ENCODE measurements at places on chromosomes 12 and 14.
A peak's percentile ranks its signal among the peaks of the same experiment; 100 is the strongest.

GRCh38 chr12:60935981-60936761 is 1324.0 kb upstream of the USP15 start:
- no peak for DNase-seq

DNA sequence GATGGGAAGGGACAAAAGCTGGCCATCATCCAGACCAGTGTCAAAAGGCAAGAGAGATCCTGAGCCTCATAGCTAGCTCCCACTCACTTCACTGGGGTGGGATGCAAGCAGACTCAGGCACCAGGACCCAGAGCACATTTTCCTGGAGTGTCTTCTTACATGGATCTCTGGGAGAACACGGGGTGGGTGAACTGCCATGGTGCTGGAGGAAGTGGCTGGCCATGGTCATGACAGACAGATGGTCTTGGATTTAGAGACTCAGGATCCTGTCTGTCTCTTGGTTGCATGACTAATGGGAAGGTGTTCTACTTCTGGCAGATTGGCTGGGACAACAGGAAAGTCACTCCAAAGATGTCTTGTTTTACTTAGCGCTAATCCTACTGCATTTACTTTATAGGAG is 311.5 kb downstream of the ATP23 start:
- DNase-seq = no peak

DNA sequence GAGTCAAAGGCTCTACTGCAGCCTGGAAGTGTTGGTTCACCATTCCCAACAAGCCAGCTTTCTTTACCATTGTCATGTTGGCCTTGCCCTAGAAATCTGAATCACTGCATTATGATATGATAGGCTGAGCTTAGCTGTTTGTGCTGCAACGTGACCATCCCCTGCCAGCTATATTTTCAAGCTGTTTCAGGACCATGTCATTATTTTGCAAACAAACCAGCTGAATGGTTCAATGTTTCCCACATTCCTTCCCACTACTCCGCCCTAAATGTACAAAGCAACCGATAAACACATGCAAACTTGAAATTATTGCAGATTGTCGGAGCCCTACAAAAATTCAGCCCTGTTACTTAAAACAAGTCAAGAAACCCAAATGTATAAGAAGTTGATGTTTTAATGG is 136.1 kb downstream of the KICS2 start:
- DNase-seq = no peak

DNA sequence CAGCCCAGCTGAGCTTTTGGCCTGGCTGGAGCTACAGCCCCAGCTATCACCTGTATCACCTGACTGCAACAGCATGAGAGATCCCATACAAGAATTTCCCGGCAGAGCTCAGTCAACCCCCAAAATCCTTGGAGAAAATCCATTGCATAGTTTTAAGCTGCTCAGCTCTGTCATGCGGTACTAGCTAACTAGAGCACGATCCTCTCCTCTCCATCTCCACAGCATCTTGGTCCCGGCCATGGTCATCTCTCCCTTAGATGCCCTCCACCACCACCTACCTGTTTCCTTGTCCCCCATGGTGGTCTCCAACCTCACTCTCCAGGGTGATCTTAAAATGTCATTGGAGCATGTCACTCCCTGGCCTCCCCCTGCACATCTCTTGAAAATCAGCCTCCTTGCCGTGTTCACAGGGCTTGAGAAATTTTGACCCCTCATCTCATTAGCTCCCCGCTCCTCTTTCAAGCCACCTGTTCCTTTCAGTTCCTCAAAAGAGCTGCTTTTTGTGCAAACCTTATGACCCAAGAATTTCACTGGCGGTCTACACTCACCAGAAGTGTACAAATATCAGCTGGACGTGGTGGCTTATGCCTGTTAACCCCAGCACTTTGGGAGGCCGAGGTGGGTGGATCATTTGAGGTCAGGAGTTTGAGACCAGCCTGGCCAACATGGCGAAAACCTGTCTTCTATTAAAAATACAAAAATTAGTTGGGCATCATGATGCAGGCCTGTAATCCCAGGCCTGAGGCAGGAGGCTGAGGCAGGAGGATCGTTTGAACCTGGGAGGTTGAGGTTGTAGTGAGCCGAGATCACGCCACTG is 8.1 kb upstream of the CLMN start:
- DNase-seq = peak; percentile 47

GRCh38 chr12:3295646-3296408 is 195.2 kb upstream of the PRMT8 start:
- DNase-seq = no peak

DNA sequence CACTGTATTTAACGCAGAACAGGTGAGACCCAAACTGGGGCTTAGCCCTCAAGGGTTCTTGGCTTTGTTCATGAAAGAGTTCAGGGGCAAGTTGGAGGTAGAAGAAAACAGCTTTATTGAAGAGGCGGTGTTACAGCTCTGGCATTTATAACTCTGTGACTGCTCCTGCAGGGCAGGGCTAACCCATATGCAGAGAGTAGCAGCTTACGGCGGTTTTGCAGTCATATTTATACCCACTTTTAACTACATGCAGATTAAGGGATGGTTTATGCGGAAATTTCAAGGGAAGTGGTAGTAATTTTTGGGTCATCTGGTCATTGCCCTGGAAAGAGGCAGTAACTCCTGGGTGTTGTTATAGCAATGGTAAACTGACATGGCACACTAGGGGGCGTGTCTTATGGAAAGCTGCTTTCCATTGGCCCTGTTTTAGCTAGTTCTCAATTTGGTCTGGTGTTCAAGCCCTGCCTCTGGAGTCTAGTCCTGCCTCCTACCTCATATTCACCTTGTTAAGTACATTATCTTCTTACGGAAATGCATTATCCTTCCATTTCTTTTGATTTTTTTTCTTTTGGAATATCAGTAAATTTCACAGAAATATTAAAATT is 1.8 kb upstream of the IAPP start:
- no peak for DNase-seq

GRCh38 chr12:29750131-29750927 is 33.4 kb downstream of the TMTC1 start:
- DNase-seq = no peak

GRCh38 chr14:96727491-96727890 is 69.7 kb upstream of the VRK1 start:
- DNase-seq = no peak

DNA sequence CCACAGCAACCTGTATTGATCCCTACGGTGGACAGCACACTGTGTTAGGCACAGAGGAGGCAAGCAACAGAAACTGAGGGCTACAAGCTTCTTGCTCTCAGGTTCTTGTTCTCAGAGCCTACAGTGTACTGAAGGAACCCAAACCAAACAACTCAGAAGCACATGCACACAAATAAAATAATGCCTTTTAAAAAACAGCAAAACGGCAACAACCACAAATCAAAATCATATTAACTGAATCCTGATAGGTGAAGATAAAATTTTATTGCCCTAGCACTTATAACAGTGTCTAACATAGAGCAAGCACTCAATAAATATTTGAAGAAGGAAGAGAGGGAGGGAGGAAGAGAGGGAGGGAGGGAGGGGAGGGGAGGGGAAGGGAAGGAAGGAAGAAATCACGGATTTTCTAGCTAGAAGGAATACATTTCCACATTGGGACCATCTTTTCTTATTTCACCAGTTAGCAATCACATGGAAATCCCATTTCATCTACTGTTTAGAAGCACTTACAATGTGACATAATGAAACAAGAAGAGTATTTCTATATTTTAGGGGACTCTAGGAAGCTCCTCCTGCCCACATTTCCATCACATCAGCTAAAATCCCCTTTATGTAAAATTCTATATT is 27.2 kb downstream of the DMAC2L start:
- DNase-seq = no peak

- no peak for DNase-seq
Measured at GRCh38 chr12:127675936-127676335, 591.0 kb upstream of the TMEM132C start.

DNA sequence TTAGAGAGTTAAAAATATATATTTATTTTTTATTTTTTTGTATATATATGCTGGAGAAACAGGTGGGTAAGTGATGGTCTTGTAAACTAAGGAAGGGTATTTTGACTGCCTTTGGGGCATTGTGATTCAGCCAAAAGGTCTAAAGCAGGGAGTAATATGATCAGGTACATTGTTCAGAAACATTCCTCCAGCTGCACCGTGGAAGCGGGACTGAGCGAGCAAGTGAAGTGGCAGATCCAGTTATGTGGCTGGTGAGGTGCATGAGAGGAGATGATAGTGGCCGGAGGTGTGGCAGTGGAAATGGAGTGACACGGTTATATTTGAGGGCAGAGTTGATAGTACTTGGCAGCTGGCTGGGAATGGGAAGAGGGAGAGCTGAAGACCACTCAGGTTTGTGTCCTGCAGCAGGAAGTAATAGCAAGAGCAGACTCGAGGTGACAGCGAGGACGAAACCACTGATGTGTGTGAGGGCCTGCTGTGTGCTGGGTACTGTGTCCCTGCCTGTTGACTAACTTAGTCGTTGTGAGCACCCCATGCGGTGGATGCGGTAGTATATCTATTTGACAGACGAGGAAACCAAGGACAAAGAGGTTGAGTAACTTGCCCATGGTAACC is 39.2 kb downstream of the EID3 start:
- no peak for DNase-seq
